Sigmoid colon (tissue), 7 donors: ENCODE measurements at places on chromosomes 2 and 18.
A peak's percentile ranks its signal among the peaks of the same experiment; 100 is the strongest.

GRCh38 chr18:41390309-41390708 lies 564.7 kb upstream of the PIK3C3 start:
- no peak overlapping the region for H3K27ac ChIP-seq
- no peaks in the 10 kb centered on the region for H3K4me1 ChIP-seq
- H3K36me3 ChIP-seq = no peaks in the 10 kb centered on the region
- no peaks in the 10 kb centered on the region for H3K27me3 ChIP-seq
- no peak overlapping the region for H3K4me3 ChIP-seq

DNA sequence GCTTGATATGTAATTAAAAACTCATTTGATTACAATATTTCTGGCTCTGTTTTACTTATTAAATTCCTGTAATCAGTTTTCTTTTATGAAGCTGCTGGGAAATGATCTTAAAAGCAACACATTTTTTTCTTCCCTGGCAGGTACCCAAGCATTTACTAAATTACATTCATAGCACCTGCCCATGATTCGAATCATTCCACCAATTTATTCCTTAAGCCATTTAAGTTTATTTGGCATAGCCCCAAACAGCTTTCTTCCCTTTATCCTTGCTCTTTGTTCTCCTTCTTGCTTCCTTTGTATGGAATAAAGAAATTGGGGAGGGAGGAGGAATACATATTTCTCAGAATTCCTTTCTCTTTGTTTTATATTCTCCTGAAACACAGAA lies 241.3 kb downstream of the AGPS start:
- H3K27ac ChIP-seq = no peak overlapping the region
- H3K36me3 ChIP-seq = no peaks in the 10 kb centered on the region
- H3K4me3 ChIP-seq = no peak overlapping the region
- no peaks in the 10 kb centered on the region for H3K27me3 ChIP-seq
- no peaks in the 10 kb centered on the region for H3K4me1 ChIP-seq

- H3K27me3 ChIP-seq = no peaks in the 10 kb centered on the region
- no peak overlapping the region for H3K4me3 ChIP-seq
- peaks cover 10% of the 10 kb centered on the region for H3K4me1 ChIP-seq
- no peak for DNase-seq
- H3K36me3 ChIP-seq = no peaks in the 10 kb centered on the region
Observed at GRCh38 chr18:35514752-35515459, 17.1 kb upstream of the INO80C start.

GRCh38 chr2:25341011-25341727 lies 556 bp downstream of the DNMT3A start:
- peak overlapping the region; percentile 62 for H3K4me3 ChIP-seq
- H3K36me3 ChIP-seq = no peaks in the 10 kb centered on the region
- peak overlapping the region; percentile 92 for H3K27ac ChIP-seq
- peaks cover 41% of the 10 kb centered on the region for H3K4me1 ChIP-seq
- DNase-seq = no peak

DNA sequence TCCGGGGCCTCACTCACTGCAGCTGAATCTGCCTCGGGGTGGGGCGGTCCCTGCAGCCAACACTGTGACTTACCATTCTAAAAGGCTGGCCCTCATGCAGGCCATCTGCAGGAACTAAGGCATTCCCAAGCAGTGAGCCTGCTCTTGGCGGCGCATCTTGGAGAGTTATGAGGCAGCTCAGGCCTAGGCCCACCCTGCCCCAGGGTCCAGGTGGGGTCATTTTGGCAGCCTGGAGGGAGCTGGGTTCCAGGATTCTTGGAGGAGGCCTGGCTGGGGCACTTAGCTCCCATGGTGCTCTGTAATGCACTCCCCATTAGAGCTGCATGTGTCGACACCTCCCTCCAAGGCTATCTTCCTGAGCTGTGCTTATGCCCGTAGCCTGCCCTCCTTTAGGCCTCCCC lies 14.8 kb upstream of the BIN1 start:
- no peak overlapping the region for H3K27ac ChIP-seq
- DNase-seq = peak; percentile 77
- no peaks in the 10 kb centered on the region for H3K27me3 ChIP-seq
- H3K4me1 ChIP-seq = no peaks in the 10 kb centered on the region
- H3K4me3 ChIP-seq = no peak overlapping the region
- H3K36me3 ChIP-seq = no peaks in the 10 kb centered on the region

DNA sequence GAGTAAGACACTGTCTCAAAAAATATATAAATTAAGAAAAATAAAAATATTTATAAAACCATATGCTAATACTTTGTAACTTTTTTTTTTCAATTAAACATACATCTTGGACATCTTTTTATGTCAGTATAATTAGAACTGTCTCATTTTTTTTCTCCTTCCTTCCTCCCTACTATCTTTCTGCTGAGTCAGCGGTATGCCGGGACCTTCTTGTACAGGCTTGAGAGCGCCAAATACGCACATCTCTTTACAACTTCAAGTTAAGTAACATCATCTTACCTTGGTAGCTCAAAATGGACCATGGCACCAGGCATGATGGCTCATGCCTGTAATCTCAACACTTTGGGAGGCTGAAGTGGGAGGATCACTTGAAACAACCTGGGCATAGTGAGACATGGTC lies 153.4 kb downstream of the FAM161A start:
- no peak for DNase-seq
- H3K27ac ChIP-seq = no peak overlapping the region
- no peaks in the 10 kb centered on the region for H3K27me3 ChIP-seq
- H3K36me3 ChIP-seq = no peaks in the 10 kb centered on the region
- no peaks in the 10 kb centered on the region for H3K4me1 ChIP-seq

- peaks cover 10% of the 10 kb centered on the region for H3K4me1 ChIP-seq
- H3K27ac ChIP-seq = peak overlapping the region; percentile 15
- DNase-seq = no peak
- H3K27me3 ChIP-seq = no peaks in the 10 kb centered on the region
- H3K4me3 ChIP-seq = no peak overlapping the region
- no peaks in the 10 kb centered on the region for H3K36me3 ChIP-seq
Observed at GRCh38 chr18:3180325-3180724, 39.4 kb downstream of the MYOM1 start.

DNA sequence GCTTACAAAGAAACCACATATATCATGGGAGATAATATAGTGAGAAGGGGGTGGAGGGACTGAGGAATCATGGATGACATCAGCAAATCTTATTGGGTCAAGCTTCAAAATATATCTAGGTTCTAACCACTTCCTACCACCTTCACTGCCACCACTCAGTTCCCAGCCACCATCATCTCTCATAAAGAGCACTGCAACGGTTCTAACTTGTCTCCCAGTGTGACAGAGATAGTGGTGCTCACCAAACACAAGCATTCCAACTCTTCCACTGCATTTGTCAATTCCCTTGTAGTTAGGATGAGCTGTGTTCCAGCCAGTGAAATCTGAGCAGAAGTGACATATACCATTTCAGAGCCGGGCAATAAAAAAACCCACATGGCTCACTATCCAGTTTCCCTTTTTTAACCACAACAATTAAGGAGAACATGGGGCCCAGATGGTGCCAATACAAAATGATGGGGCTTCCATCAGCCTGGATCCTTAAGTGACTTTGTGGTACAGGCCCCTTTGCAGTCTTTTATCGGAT lies 318.1 kb downstream of the NBAS start:
- H3K27ac ChIP-seq = no peak overlapping the region
- no peak overlapping the region for H3K4me3 ChIP-seq
- peaks cover 4% of the 10 kb centered on the region for H3K4me1 ChIP-seq
- H3K27me3 ChIP-seq = no peaks in the 10 kb centered on the region
- DNase-seq = no peak

GRCh38 chr18:48609820-48610815 lies 71.3 kb downstream of the CTIF start:
- H3K27ac ChIP-seq = no peak overlapping the region
- no peak overlapping the region for H3K4me3 ChIP-seq
- no peak for DNase-seq
- no peaks in the 10 kb centered on the region for H3K4me1 ChIP-seq
- no peaks in the 10 kb centered on the region for H3K27me3 ChIP-seq

- no peak overlapping the region for H3K4me3 ChIP-seq
- no peak overlapping the region for H3K27ac ChIP-seq
- DNase-seq = no peak
- H3K36me3 ChIP-seq = no peaks in the 10 kb centered on the region
Observed at GRCh38 chr2:215188078-215188477, 49.7 kb upstream of the ABCA12 start.

GRCh38 chr2:48515513-48515985 lies 14.4 kb upstream of the STON1 start:
- H3K4me1 ChIP-seq = peaks cover 46% of the 10 kb centered on the region
- DNase-seq = peak; percentile 86
- H3K36me3 ChIP-seq = no peaks in the 10 kb centered on the region
- no peaks in the 10 kb centered on the region for H3K27me3 ChIP-seq
- H3K4me3 ChIP-seq = no peak overlapping the region
- H3K27ac ChIP-seq = peak overlapping the region; percentile 93

DNA sequence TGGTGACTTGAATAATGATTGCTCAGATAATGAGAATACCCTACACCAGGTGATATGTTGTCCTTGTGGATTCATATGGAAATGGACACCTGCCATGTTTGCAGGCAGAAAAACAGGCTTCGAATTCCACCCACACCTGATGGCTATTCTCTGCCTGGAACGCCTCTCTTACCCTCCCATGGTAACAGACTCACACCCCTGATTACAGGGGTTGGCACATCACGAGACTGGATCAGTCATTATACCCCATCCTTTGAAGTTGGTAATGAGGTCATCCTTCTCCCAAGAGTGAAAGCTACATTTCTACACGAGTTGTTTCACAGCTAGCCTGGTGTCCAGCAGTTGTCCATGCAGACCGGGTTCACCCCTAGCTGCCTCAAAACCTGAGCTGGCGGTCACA lies 71.4 kb upstream of the MBOAT2 start:
- H3K4me3 ChIP-seq = no peak overlapping the region
- no peaks in the 10 kb centered on the region for H3K36me3 ChIP-seq
- no peak for DNase-seq

GRCh38 chr18:34495506-34495905 lies 214.6 kb upstream of the DTNA start:
- no peak overlapping the region for H3K4me3 ChIP-seq
- H3K27me3 ChIP-seq = no peaks in the 10 kb centered on the region
- no peaks in the 10 kb centered on the region for H3K36me3 ChIP-seq
- no peak for DNase-seq

- no peak overlapping the region for H3K4me3 ChIP-seq
- no peak for DNase-seq
- H3K36me3 ChIP-seq = no peaks in the 10 kb centered on the region
- no peak overlapping the region for H3K27ac ChIP-seq
- no peaks in the 10 kb centered on the region for H3K4me1 ChIP-seq
- peaks cover 2% of the 10 kb centered on the region for H3K27me3 ChIP-seq
Observed at GRCh38 chr18:48129621-48130082, 199.2 kb upstream of the SMAD2 start.

DNA sequence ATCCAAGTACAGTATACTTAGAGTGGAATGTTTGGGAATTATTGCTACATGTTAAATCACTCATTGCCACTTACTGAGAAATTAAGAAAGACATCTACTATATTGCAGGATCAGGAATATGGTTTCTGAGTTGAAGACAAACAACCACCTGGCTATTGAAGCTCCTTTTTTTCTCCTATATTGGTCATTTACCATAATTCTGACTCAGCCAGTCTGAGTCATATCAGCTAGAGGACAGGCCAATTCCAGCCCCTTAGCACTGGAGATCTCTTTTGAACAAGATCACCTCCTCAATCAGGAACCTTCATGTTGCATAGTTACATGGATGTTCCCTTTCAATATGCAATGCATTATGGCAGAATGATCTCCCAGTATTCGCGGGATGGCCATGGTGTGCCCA lies 42.7 kb upstream of the CDH19 start:
- H3K27me3 ChIP-seq = no peaks in the 10 kb centered on the region
- no peak for DNase-seq
- H3K27ac ChIP-seq = no peak overlapping the region

- no peaks in the 10 kb centered on the region for H3K36me3 ChIP-seq
- no peak for DNase-seq
- no peaks in the 10 kb centered on the region for H3K4me1 ChIP-seq
- no peak overlapping the region for H3K27ac ChIP-seq
- no peaks in the 10 kb centered on the region for H3K27me3 ChIP-seq
Observed at GRCh38 chr18:58687871-58688308, 16.6 kb downstream of the MALT1 start.

GRCh38 chr2:38441346-38441745 lies 64.3 kb upstream of the ATL2 start:
- H3K36me3 ChIP-seq = no peaks in the 10 kb centered on the region
- no peaks in the 10 kb centered on the region for H3K27me3 ChIP-seq
- H3K27ac ChIP-seq = peak overlapping the region; percentile 77
- peaks cover 52% of the 10 kb centered on the region for H3K4me1 ChIP-seq

DNA sequence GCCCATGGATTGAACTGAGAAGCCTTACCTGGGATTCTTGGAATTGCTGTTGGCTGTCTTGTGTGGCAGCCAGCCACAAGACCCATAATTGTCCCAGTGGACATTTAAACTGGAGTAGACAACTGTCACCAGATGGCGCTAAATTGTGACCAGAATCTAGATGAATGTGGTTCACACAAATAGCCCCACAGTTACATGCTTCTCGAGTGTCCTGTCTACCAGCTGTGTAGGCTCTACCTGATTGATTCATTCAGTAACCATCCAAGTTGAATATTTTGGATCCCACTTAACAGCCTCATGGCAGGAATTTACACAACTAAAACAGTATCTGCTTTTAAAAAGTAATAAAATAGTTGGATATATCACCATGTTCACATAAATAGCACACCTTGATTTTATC lies 73.2 kb downstream of the MAP4K4 start:
- H3K4me3 ChIP-seq = no peak overlapping the region
- H3K36me3 ChIP-seq = no peaks in the 10 kb centered on the region
- no peak overlapping the region for H3K27ac ChIP-seq
- DNase-seq = no peak
- H3K27me3 ChIP-seq = no peaks in the 10 kb centered on the region
- no peaks in the 10 kb centered on the region for H3K4me1 ChIP-seq

- H3K27ac ChIP-seq = no peak overlapping the region
- H3K36me3 ChIP-seq = no peaks in the 10 kb centered on the region
- no peaks in the 10 kb centered on the region for H3K4me1 ChIP-seq
- no peaks in the 10 kb centered on the region for H3K27me3 ChIP-seq
Observed at GRCh38 chr2:200619279-200619678, 33.5 kb downstream of the AOX1 start.

DNA sequence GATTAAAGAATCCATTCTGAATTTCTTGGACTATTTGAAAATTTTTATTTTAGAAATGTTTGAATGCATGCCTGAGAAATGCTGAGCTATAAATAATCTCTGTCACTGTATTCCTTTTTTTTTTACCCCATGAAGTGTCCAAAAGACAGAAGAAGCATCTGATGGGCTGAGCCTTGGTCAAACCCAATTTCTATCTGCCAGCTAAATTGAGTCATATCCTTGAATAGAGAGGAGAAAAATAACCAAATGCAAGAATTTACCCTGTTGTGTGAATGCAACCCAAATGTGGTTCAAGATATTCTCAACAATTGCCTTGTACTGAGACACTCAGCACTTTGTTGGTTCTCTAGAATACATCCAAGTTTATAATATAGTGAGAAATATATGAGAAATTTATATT lies 223.5 kb downstream of the UBE2E3 start:
- H3K27ac ChIP-seq = no peak overlapping the region
- H3K27me3 ChIP-seq = no peaks in the 10 kb centered on the region
- DNase-seq = no peak
